HFFc6 (cell line): ENCODE measurements at places on chromosomes 2 and 18. TPM values are rescaled to one million over a fixed set of nuclear protein-coding genes. Genes with fewer than 3 reads are reported as not detected.

DNA sequence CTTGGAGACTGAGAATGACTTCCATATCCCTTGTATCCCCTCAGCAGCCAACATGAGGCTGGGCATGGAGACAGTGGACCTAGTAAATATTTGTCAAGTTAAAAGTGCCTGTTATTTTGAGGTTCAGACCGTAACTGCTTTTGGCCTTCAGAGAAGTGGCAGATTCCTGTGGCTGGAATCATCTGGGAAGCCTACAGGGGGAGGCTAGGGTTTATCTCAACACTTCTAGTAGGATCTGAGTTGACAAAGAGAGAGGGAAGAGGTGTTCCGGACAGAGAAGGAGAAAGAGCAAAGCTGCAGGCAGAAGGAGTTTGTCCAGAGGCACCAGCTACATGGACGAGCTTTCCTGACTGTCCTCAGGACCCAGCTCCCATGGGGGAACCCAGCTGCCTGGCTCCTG is 27.0 kb downstream of the SLC14A2 start:
- peaks cover 15% of the 10 kb centered on the region for H3K4me1 ChIP-seq
- H3K4me3 ChIP-seq: no peak overlapping the region
- no peak for DNase-seq
- peaks cover 44% of the 10 kb centered on the region for H3K27me3 ChIP-seq
- no peak overlapping the region for H3K27ac ChIP-seq

GRCh38 chr2:71813807-71814470 is 333.7 kb downstream of the CYP26B1 start:
- peaks cover 7% of the 10 kb centered on the region; the same call in 1 of the 2 replicates for H3K4me1 ChIP-seq
- no peak overlapping the region for H3K4me3 ChIP-seq
- H3K27me3 ChIP-seq: peaks cover 20% of the 10 kb centered on the region
- H3K36me3 ChIP-seq: no peaks in the 10 kb centered on the region
- no peak for DNase-seq

DNA sequence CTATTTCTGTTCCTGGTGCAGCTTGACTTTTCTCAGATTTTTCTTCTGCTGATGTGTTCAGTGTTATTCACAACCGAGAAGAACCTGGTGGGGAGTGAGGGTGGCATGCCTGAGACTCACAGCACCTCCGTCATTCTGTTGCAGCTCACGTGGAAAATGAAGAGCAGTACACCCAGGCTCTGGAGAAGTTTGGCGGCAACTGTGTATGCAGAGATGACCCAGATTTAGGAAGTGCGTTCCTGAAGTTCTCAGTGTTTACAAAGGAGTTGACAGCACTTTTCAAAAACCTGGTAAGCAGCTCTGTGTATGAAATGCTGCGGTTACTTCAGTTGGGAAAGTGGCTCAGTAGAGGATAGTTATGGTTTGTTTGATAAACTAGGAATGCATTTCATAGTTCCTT is 90.5 kb downstream of the ASAP2 start:
- H3K4me1 ChIP-seq: peaks cover 38% of the 10 kb centered on the region
- H3K27ac ChIP-seq: peak overlapping the region; percentile 42; the same call in 1 of the 2 replicates
- H3K4me3 ChIP-seq: no peak overlapping the region
- DNase-seq: no peak
- H3K27me3 ChIP-seq: no peaks in the 10 kb centered on the region; the same call in 1 of the 2 replicates

- no peak for DNase-seq
- H3K4me1 ChIP-seq: no peaks in the 10 kb centered on the region
- no peak overlapping the region for H3K4me3 ChIP-seq
- H3K27me3 ChIP-seq: peaks cover 3% of the 10 kb centered on the region
These were observed 67.7 kb downstream of the HPCAL1 start for GRCh38 chr2:10370390-10370789.

DNA sequence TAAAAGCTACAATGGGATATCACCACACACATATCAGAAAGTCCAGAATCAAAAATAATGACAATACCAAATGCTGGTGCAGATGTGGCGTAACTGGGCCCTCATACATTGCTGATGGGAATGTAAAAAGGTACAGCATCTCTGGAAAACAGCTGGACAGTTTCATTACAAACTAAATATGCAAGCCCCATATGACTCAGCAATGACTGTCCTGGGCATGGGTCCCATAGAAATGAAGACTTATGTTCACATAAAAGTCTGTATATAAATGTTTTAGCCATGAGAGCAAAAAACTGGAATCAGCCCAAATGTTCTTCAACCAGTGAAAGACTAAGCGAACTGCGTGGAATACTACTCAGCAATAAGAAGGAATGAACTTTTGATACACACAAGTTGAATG is 56.7 kb downstream of the ALPK2 start:
- peaks cover 39% of the 10 kb centered on the region for H3K36me3 ChIP-seq
- peak overlapping the region; percentile 86 for H3K27ac ChIP-seq
- peak overlapping the region; percentile 75 for H3K4me3 ChIP-seq
- H3K4me1 ChIP-seq: peaks cover 82% of the 10 kb centered on the region
- DNase-seq: peak; percentile 99

DNA sequence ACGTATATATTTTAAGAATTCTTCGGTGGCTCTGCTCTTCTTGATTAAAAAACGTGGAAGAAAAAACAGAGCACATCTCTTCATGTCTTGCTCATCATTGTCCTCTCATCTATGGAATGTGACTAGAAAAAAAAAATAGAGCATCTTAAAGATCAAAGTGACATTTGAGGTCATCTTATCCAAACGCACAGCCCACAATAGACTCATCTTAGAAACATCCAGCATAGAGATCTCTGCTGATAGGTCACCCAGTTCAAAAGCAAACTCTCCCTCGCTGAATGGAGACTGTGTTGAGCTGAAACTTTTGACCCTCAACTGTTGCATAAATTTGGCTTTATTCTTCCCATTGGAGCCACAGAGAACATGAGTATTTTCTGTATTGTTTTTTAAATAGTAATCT is 65.2 kb downstream of the CMPK2 start:
- peaks cover 5% of the 10 kb centered on the region; the same call in 1 of the 2 replicates for H3K36me3 ChIP-seq
- no peak for DNase-seq
- H3K27me3 ChIP-seq: peaks cover 5% of the 10 kb centered on the region; the same call in 1 of the 2 replicates
- H3K27ac ChIP-seq: no peak overlapping the region
- H3K4me1 ChIP-seq: no peaks in the 10 kb centered on the region

GRCh38 chr2:101305035-101305434 is 3.5 kb downstream of the RNF149 start:
- H3K27me3 ChIP-seq: no peaks in the 10 kb centered on the region; the same call in 1 of the 2 replicates
- peak overlapping the region; percentile 93 for H3K27ac ChIP-seq
- H3K4me1 ChIP-seq: peaks cover 44% of the 10 kb centered on the region
- DNase-seq: no peak
- peak overlapping the region; percentile 90 for H3K4me3 ChIP-seq

GRCh38 chr2:39304729-39305128 is 61.0 kb upstream of the CDKL4 start:
- peaks cover 33% of the 10 kb centered on the region for H3K36me3 ChIP-seq
- DNase-seq: no peak
- H3K4me3 ChIP-seq: no peak overlapping the region
- no peaks in the 10 kb centered on the region; the same call in 1 of the 2 replicates for H3K27me3 ChIP-seq
- peak overlapping the region; percentile 21; the same call in 1 of the 2 replicates for H3K27ac ChIP-seq

- peaks cover 33% of the 10 kb centered on the region for H3K27me3 ChIP-seq
- H3K4me3 ChIP-seq: no peak overlapping the region
These were observed 196.9 kb downstream of the HAUS1 start for GRCh38 chr18:46301081-46301480.

DNA sequence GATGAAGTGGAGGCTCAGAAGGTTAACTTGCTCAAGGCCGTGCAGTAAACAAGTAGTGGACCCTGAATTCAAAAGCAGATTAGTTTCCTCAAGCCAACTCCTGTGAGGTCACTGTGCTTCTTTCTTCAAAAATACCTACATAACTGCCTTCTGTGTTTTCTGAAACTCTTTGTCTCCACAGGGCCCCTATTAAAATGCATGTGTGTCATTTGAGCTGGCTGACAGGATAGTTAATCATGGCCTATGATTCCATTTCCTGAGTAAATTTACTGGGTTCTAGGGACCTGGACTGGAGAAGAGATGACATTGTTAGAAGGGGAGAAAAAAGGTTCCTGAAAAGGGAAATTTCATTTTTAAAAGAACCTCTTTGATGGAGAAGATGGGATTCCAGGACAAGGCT is 12.9 kb upstream of the DTNA start:
- no peak overlapping the region for H3K27ac ChIP-seq
- no peak overlapping the region for H3K4me3 ChIP-seq

The SGO2 gene
- 9.8 to 21.0 TPM (median 19.7 TPM) in 3 replicates for total RNA-seq

The SOS1 gene
- 20.9 to 25.9 TPM (median 25.4 TPM) in 3 replicates for total RNA-seq

The GKN1 gene
- total RNA-seq: not detected in 3 replicates

The PGAP1 gene
- total RNA-seq: 6.0 to 7.8 TPM (median 6.8 TPM) in 3 replicates
